Frontal cortex (tissue), 4 donors: ENCODE measurements at places on chromosomes 12 and 14. TPM values are rescaled to one million over a fixed set of nuclear protein-coding genes. Genes with fewer than 3 reads are reported as not detected.
A peak's percentile ranks its signal among the peaks of the same experiment; 100 is the strongest.

DNA sequence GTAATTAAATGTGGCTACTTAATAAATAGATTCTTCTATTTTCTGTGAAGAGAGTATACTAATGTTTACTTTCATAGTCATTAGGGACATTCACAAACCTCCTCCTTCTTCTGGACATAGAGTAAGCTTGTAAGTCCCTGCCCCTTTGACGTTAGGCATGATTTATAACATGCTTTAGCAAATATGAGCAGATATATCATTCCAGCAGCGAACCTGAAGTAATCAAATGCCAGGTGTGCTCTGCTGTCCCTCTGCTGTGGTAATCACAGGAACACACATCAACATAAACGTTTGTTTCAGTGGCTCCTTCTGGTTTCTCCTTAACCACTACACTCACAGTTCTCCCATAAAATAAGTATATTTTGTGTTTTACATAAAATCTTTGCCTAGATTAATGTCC lies 961.8 kb downstream of the FLRT2 start:
- no peak for DNase-seq

DNA sequence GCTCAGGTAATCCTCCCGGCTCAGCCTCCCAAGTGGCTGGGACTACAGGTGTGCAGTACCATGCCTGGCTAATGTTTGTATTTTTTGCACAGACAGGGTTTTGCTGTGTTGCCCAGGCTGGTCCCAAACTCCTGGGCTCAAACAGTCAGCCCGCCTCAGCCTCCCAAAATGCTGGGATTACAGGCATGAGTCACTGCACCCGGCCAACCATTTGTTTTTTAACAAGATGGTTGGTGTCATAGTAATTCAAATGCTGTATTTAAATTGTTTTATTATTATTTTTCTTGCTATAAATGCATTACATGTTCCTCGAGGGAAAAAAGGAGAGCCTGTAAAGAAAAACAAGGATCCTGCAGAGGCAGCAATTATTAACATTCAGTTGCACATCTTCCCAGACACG lies 83.9 kb downstream of the EP400 start:
- DNase-seq: no peak

- no peak for DNase-seq
These were observed 88.8 kb downstream of the ATF7IP start for GRCh38 chr12:14454098-14454907.

DNA sequence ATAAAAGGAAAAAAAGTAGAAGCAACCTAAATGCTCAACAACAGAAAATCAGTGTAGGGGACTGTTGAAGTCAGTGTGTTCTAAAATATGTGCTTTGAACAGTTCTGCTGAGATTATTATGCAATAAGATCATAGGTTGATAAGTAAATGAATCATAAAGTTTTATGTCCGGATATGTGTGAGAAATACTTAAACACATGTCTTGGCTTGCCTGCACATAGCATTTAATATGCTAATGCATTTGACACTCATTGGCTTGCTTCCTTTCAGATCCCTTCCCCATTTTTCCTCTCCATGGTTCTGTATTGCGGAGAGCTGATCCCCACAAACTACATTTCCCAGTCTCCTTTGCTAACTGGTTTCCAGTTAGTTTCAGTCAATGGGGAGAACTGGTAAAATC lies 573.8 kb upstream of the TBX3 start:
- no peak for DNase-seq

DNA sequence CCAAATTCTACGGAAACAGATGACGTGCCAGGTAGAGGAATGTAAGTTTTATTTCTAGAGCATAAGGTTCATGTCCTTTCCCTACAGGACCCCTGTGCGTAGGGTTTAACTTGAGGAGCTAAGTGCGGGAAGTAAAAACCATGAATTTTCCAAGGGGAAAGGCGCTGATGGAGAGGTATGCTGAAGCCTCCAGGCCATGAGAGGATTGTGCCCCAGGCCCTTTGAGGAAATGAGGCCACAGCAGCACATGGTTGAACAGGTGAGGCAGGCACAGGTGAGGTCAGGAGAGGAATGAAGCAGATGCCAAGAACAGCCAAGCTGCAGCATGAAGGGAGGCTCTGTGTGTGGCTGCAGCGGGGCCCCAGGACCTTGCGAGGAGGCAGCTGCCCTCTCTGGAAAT lies 14.7 kb downstream of the ESRRB start:
- no peak for DNase-seq

- no peak for DNase-seq
These were observed 181.7 kb downstream of the NPAS3 start for GRCh38 chr14:33120341-33120740.

- DNase-seq: no peak
These were observed 709 bp downstream of the INHBC start for GRCh38 chr12:57435293-57435692.

DNA sequence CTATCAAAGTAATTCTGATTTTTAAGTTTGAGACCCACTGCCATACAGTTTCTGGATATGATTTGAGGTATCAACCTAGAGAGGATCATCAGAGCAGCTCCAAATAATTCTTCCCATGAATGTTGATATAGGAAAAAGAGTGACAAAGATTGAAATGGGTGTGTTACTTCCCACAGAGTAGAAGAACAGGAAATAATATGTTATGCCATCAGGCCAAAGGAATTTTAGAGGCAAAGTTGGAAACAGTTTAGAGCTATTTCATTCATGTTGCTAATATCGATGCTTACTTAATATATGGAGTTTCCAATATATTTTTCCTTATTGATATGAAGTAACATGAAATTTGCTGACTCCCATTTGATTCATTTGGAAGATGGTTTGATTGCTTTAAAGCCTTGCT lies 8.9 kb upstream of the MSRB3 start:
- DNase-seq: no peak

- DNase-seq: no peak
These were observed 28.2 kb downstream of the TESPA1 start for GRCh38 chr12:54956322-54956721.

GRCh38 chr14:48616931-48617330 lies 941.5 kb upstream of the MDGA2 start:
- no peak for DNase-seq

- DNase-seq: no peak
These were observed 99.1 kb downstream of the SYT1 start for GRCh38 chr12:78963439-78964227.

GRCh38 chr12:45102818-45103217 lies 51.9 kb upstream of the DBX2 start:
- DNase-seq: no peak

- no peak for DNase-seq
These were observed 79.1 kb upstream of the ST8SIA1 start for GRCh38 chr12:22413592-22413991.

DNA sequence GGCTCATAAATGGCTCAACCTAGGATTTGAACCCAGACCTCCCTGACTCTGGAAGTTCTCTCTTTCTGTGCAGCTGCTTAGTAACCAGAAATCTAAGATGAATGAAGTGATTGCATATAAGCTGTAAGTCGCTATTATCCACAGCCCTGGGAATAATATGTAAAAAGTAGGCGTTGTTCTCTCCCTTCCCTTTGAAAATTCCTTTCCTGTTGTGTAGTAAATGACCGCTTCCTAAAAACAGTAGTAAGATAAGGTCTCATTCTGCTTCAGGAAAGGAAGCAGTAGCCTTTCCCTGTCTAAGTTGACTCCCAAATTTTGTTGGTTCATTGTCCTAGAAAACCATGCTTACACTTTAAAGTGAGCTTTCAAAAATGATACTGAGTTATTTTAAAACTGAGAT lies 418.3 kb downstream of the EGLN3 start:
- no peak for DNase-seq

DNA sequence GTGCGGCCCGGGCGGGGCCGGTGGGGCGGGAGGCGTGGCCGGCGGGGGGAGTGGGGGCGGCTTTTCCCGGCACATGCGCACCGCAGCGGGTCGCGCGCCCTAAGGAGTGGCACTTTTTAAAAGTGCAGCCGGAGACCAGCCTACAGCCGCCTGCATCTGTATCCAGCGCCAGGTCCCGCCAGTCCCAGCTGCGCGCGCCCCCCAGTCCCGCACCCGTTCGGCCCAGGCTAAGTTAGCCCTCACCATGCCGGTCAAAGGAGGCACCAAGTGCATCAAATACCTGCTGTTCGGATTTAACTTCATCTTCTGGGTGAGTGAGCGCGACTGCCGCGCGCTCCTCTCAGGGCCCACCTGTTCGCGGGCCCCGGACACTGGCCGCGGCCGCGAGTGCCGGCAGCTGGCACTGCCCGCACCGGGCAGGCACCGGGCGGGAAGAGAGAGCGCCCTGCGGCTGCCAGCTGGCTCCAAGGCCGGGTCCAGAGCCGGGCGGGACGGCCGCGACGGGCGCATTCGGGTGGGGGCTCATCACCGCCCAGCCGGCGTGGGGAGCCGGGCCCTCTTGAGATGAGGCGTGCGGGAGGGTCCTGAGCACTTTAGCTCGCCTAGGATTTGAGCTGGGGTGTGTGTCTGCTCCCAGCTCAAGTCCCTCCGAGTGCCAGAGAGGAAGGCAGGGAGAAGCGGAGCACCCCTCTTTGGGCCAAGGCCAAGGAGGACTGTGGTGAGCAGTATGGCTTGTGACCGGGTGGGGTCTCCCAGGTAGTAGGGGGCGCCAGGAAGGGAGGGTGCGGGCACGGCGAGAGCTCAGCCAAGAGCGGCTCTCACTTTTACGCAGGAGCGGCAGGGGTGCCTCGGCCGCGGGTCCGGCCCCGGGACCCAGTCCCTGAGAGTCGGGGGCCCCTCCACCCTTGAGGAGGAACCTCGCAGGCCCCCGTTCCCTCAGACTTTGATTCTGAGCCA lies at the start of gene CD9:
Gene CD9, plus strand, starts transcription at position 145 of the 957 bp plus-strand sequence. Its CDS starts 100 bp downstream, at position 245.
- DNase-seq: peak; percentile 81

GRCh38 chr12:132353811-132354210 lies 24.4 kb upstream of the GALNT9 start:
- no peak for DNase-seq

TBK1 gene
- total RNA-seq: 38.7 TPM

PSMC6 gene
- total RNA-seq: 106 TPM

LRRC10 gene
- not detected for total RNA-seq

VDR gene
- not detected for total RNA-seq

DIP2B gene
- 48.5 TPM for total RNA-seq

SOAT2 gene
- under 0.01 TPM for total RNA-seq

WSCD2 gene
- 2.9 TPM for total RNA-seq
